ENCODE measurements at places on chromosomes 4 and X.

GRCh38 chrX:118174516-118175098, 58.0 kb upstream of the KLHL13 start:
- no peak for DNase-seq

- no peak for DNase-seq
These were observed 1552.6 kb downstream of the C4orf33 start for GRCh38 chr4:130648570-130648969.

DNA sequence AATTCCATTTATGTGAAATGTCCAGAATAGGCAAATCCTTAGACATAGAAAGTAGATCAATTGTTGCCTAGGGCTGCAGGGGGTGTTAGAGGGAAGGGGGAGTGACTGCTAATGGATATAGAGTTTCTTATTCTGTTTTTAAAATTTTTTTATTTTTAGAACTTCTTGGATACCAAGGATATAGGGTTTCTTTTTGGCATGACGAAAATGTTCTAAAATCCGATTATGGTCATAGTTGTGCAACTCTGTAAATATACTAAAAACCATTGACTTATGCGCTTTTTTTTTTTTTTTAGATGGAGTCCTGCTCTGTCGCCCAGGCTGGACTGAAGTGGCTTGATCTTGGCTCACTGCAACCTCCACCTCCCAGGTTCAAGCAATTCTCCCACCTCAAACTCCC, 125.2 kb upstream of the USP9X start:
- no peak for DNase-seq

DNA sequence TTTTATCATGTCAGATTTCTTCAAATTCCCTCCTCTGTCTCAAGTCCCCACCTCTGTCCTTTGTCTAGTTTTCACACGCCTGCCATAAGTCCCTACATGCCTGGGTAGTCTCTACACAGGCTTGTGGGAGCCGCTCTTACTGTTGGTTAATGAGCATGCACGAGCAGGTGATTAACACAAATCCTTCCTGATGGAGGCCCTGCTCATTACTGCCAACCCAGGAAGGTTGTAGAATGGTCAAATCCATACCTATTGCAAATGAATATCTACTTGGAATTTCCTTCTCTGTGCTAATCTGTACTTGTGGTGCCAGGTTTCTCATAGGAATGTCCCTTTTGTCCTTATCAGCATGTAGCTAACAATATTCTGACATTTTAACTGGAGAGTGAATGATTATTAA, 208.4 kb upstream of the HDX start:
- DNase-seq, result no peak

DNA sequence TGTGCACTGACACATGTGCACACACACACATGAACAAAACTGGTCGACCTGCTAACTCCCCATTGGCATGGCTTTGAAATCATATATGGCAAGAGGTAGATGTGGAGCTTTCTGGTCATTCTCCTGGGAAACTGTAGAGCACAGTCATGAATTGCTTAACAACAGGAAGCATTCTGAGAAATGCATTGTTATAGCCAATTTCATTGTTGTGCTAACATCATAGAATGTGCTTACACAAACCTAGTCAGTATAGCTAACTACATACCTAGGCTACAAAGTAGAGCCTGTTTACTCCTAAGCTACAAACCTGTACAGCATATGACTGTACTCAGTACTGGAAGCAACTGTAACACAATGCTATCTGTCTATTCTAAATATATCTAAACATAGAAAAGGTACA, 134.2 kb upstream of the SH3RF1 start:
- no peak for DNase-seq

DNA sequence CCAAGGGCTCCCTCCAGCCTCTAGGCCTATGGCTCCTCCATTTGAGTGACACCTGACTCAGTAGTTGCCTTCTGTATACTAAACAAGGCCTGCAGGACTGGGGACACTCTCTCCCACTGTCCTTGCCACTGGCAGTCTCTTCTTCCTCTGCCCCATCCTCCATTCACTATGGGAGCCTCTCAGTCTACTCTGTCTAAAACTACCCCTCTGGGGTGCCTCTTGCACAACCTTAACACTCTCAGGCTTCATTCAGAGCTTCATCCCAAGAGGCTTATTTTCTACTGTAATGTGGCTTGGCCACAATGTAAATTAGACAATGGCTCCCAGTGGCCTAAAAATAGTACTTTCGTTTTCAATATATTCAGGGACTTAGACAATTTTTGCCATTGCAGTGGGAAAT, 133.0 kb downstream of the ZC4H2 start:
- no peak for DNase-seq

- no peak for DNase-seq
These were observed 162.3 kb downstream of the STIM2 start for GRCh38 chr4:27022963-27023362.

GRCh38 chrX:155086961-155087735, 15.8 kb downstream of the BRCC3 start:
- DNase-seq, result no peak

DNA sequence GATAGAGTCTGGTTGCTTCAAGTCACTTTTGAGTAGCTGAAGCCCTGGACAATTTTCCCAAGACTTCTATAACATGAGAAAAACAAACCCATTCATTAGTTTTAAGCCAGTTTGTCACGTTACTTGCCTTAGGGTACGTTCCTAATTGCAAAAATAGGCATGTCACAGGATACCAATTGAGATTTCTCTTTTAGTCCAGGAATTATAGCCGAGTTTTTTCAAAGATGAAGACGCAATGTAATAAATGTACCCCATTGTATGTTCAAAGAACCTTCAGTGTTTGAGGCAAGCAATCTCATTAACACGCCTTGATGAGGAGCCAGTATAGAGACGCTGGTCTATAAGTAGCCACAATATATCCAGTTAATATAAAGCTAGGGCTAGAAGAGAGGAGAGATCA, 534.2 kb downstream of the INPP4B start:
- no peak for DNase-seq

GRCh38 chr4:173934201-173934600, 349.3 kb downstream of the FBXO8 start:
- DNase-seq, result no peak

- DNase-seq, result no peak
These were observed 15.1 kb downstream of the XG start for GRCh38 chrX:2766906-2767305.

- no peak for DNase-seq
These were observed 725.1 kb downstream of the C4orf33 start for GRCh38 chr4:129821073-129821472.

DNA sequence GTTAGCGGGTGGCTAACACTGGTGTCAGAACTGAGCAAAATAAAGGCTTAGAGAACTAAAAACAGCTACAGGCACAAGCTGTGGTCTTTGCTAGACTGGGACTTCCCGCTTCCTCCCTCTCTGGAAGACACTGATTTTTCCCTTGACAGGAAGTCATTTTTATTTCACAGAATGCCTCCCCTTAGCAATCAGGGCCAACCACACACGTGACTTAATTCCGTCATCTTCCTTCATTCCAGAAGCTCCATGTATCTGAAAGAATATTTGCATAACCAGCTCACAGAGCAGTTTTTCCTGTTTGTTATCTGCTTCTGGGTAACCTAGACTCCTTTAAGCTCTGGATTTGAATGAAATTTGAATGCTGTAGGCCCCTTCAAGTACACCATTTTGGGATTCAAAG, 327.5 kb upstream of the FRG1 start:
- no peak for DNase-seq

GRCh38 chr4:111334361-111334760, 711.5 kb upstream of the PITX2 start:
- DNase-seq, result no peak

- no peak for DNase-seq
These were observed 353.1 kb upstream of the BOD1L1 start for GRCh38 chr4:13980317-13981310.

- DNase-seq, result no peak
These were observed 31.8 kb downstream of the NAA11 start for GRCh38 chr4:79294064-79294463.

Data from activated naive CD4-positive, alpha-beta T cell treated with anti-CD3 and anti-CD28 coated beads, Interleukin-2, amount 50 U/mL, for 16 hours (primary cell).